ENCODE measurements at places on chromosomes 12 and 14. TPM values are rescaled to one million over a fixed set of nuclear protein-coding genes. Genes with fewer than 3 reads are reported as not detected.

Gene SLC10A1
- not detected for total RNA-seq

Gene CLEC6A
- total RNA-seq, result not detected

Gene PTGDR
- total RNA-seq, result 0.49 TPM

Gene ANKRD33
- not detected for total RNA-seq

Gene ASCL1
- 8.6 TPM for total RNA-seq

Gene ZNF641
- 34.4 TPM for total RNA-seq

Gene CRACR2A
- 0.74 TPM for total RNA-seq

Gene SCN8A
- 50.6 TPM for total RNA-seq

Gene KRT77
- under 0.01 TPM for total RNA-seq

Gene CLEC7A
- 0.74 TPM for total RNA-seq

Gene LGR5
- under 0.01 TPM for total RNA-seq

Gene CMTM5
- total RNA-seq, result 1.5 TPM

Gene ATXN7L3B
- total RNA-seq, result 74.3 TPM

Gene DHRS2
- not detected for total RNA-seq

Gene IL31
- total RNA-seq, result not detected

Gene NTN4
- 51.1 TPM for total RNA-seq

Gene SIX4
- 0.49 TPM for total RNA-seq

Gene FZD10
- total RNA-seq, result 0.49 TPM

Gene PRH2
- not detected for total RNA-seq

Gene TMEM119
- 0.74 TPM for total RNA-seq

Gene MMP19
- total RNA-seq, result not detected

Gene CDCA3
- 2.7 TPM for total RNA-seq

Gene CAPZA3
- not detected for total RNA-seq

Gene HCAR1
- 0.49 TPM for total RNA-seq
